Esophagus muscularis mucosa (tissue), 4 donors: ENCODE measurements at places on chromosomes 12 and 14. TPM values are rescaled to one million over a fixed set of nuclear protein-coding genes. Genes with fewer than 3 reads are reported as not detected.
A peak's percentile ranks its signal among the peaks of the same experiment; 100 is the strongest.

VSX2 gene
- total RNA-seq: not detected

JAG2 gene
- total RNA-seq: 5.0 TPM

RPL10L gene
- total RNA-seq: not detected

DNA sequence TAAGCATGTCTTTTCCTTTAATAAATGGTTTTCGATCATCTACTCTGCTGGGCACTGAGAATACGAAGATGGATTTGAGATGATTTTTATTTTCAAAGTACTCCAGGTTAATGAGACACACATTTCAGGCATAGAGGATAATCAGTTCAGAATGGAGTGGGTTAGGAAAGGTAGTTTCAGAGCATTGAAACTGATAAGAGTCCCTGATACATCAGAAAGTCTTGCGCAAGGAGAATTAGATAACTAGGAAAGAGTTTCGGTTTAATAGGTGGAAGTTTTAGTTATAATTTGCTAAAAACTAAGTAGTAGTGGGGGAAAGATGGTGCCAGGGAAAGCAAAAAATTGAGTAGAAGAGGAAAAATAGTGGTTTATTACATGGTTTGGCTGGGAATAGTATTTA, 50.1 kb downstream of the ZDHHC17 start:
- H3K4me3 ChIP-seq: no peak overlapping the region
- H3K4me1 ChIP-seq: no peaks in the 10 kb centered on the region
- DNase-seq: no peak
- no peak overlapping the region for H3K27ac ChIP-seq
- peaks cover 25% of the 10 kb centered on the region for H3K36me3 ChIP-seq
- no peaks in the 10 kb centered on the region for H3K27me3 ChIP-seq

- DNase-seq: no peak
- H3K36me3 ChIP-seq: no peaks in the 10 kb centered on the region
- H3K4me3 ChIP-seq: no peak overlapping the region
- no peaks in the 10 kb centered on the region for H3K27me3 ChIP-seq
Measured at GRCh38 chr12:6193853-6194815, 6.1 kb upstream of the CD9 start.

- H3K4me1 ChIP-seq: no peaks in the 10 kb centered on the region
- no peak overlapping the region for H3K4me3 ChIP-seq
- no peak overlapping the region for H3K27ac ChIP-seq
- H3K36me3 ChIP-seq: no peaks in the 10 kb centered on the region
- no peaks in the 10 kb centered on the region for H3K27me3 ChIP-seq
- no peak for DNase-seq
Measured at GRCh38 chr12:71999795-72000194, 61.1 kb downstream of the TPH2 start.

DNA sequence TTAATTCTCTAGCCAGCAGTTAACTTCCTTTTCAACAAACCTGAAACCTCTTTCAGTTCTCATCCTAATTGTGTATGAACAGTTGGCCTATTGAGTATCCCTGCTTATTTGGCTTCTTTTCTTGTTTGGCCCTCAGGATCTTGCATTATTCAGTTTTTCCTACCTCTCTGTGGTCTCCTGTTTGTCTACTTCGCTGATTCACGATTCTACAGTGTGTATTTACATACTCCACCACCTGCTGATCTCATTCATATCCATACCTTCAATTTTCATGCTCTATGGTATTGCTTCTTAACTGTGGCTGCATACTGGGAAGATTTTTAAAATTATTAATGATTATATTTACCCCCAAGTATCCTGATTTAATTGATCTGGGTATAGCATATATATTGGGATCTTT, 56.4 kb downstream of the RASSF9 start:
- H3K4me3 ChIP-seq: no peak overlapping the region
- H3K36me3 ChIP-seq: no peaks in the 10 kb centered on the region
- H3K27me3 ChIP-seq: no peaks in the 10 kb centered on the region
- H3K27ac ChIP-seq: no peak overlapping the region
- no peaks in the 10 kb centered on the region for H3K4me1 ChIP-seq

INHBC gene
- total RNA-seq: not detected

- no peaks in the 10 kb centered on the region for H3K36me3 ChIP-seq
- peak; percentile 94 for DNase-seq
- H3K27ac ChIP-seq: peak overlapping the region; percentile 98
- peaks cover 4% of the 10 kb centered on the region for H3K4me1 ChIP-seq
- H3K27me3 ChIP-seq: no peaks in the 10 kb centered on the region
Measured at GRCh38 chr12:38906482-38907200, 1.2 kb upstream of the CPNE8 start.

- no peak overlapping the region for H3K4me3 ChIP-seq
- peaks cover 6% of the 10 kb centered on the region for H3K4me1 ChIP-seq
- peaks cover 4% of the 10 kb centered on the region for H3K36me3 ChIP-seq
- H3K27ac ChIP-seq: no peak overlapping the region
- no peak for DNase-seq
- H3K27me3 ChIP-seq: no peaks in the 10 kb centered on the region
Measured at GRCh38 chr12:109870648-109871047, 9.7 kb downstream of the GLTP start.

GRCh38 chr14:37637341-37637740, 41.9 kb downstream of the TTC6 start:
- DNase-seq: no peak
- H3K27ac ChIP-seq: no peak overlapping the region
- peaks cover 20% of the 10 kb centered on the region for H3K27me3 ChIP-seq
- no peaks in the 10 kb centered on the region for H3K36me3 ChIP-seq
- H3K4me1 ChIP-seq: no peaks in the 10 kb centered on the region
- H3K4me3 ChIP-seq: no peak overlapping the region

MBIP gene
- total RNA-seq: 14.9 TPM

- no peaks in the 10 kb centered on the region for H3K36me3 ChIP-seq
- H3K4me3 ChIP-seq: no peak overlapping the region
Measured at GRCh38 chr14:60323199-60323896, 74.3 kb downstream of the PPM1A start.

TAS2R7 gene
- total RNA-seq: not detected

GRCh38 chr12:3753544-3754284, 805 bp upstream of the CRACR2A start:
- H3K4me1 ChIP-seq: peaks cover 21% of the 10 kb centered on the region
- H3K27ac ChIP-seq: peak overlapping the region; percentile 61
- peaks cover 6% of the 10 kb centered on the region for H3K27me3 ChIP-seq
- DNase-seq: peak; percentile 92
- peak overlapping the region; percentile 55 for H3K4me3 ChIP-seq

RNASE7 gene
- not detected for total RNA-seq

- no peaks in the 10 kb centered on the region for H3K36me3 ChIP-seq
- no peaks in the 10 kb centered on the region for H3K4me1 ChIP-seq
- no peak overlapping the region for H3K27ac ChIP-seq
- no peaks in the 10 kb centered on the region for H3K27me3 ChIP-seq
Measured at GRCh38 chr12:103028881-103029639, 71.6 kb downstream of the ASCL1 start.

- H3K4me1 ChIP-seq: peaks cover 3% of the 10 kb centered on the region
- no peak overlapping the region for H3K27ac ChIP-seq
- no peaks in the 10 kb centered on the region for H3K36me3 ChIP-seq
- no peaks in the 10 kb centered on the region for H3K27me3 ChIP-seq
Measured at GRCh38 chr12:98402671-98403070, 112.7 kb upstream of the TMPO start.

NPAS3 gene
- 3.3 TPM for total RNA-seq

TRPV4 gene
- total RNA-seq: 0.63 TPM

DNA sequence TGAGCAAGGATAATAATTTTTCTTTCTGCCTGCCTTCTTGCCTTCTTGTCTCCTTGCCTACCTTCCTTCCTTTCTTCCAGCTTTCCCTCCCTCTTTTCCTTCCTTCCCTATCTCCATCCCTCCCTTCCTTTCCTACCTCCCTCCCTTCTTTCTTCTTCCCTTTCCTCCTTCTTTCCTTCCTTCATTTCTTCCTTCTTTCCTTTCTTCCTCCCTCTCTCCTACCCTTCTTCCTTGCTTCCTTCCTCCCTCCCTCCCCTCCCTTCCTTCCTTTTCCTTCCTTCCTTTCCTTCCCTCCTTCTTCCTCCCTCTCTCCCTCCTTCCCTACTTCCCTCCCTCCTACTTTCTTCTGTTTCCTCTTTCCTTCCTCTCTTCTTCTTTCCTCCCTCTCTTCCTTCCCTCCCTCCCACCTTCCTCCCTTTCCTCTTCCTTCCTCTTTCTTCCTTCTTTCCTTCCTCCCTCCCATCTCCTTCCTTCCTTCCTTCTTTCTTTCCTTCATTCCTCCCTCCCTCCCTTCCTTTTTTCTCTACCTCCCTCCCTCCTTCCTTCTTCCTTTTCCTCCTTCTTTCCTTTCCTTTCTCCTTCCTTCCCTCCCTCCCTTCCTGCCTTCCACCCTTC, 329.8 kb downstream of the APAF1 start:
- no peak overlapping the region for H3K4me3 ChIP-seq
- H3K27me3 ChIP-seq: no peaks in the 10 kb centered on the region
- no peak for DNase-seq
- no peaks in the 10 kb centered on the region for H3K4me1 ChIP-seq

- H3K36me3 ChIP-seq: peaks cover 92% of the 10 kb centered on the region
- peaks cover 91% of the 10 kb centered on the region for H3K4me1 ChIP-seq
- H3K4me3 ChIP-seq: no peak overlapping the region
- no peak for DNase-seq
Measured at GRCh38 chr14:68894802-68895703, 84.0 kb downstream of the ACTN1 start.
